ENCODE measurements at places on chromosomes 16 and 17.

DNA sequence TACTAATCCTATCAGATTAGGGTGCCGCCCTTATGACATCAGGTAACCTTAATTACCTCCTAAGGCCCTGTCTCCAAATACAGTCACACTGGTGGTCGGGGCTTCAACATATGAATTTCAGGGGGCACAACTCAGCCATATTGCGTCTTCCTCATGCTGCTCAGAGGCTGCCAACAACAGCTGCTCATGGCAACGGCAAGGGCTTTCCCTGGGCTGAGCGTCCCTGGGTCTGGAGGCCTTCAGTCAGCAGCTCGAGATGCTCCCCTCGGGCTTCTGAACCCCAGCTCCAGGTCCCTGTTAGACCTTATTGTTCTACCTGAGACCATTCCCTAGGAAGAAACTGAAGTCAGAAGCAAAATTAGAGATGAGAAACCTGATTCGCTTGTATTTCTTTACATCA lies 157.2 kb downstream of the TMEM132E start:
- DNase-seq = no peak

- no peak for DNase-seq
Observed at GRCh38 chr17:64387145-64387473, 3.6 kb downstream of the PECAM1 start.

DNA sequence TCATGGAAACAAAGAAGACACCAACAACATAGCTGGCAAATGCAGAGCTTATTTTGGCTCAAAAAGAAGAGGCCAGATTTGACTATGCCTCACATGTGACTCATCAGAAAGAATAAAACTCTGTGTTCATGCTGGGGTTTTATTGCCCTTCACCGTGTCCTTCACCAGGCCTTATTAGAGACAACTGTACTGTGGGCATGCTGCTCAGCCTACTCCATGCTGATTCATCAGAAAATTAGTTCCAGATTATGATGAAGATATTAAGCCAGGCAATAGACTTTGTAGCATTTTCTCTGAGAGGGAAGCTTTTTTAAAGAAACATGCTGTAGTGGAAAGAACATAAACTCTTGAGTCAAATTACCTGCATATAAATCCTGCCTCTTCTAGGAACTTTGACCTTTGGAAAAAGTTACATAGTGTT lies 89.8 kb downstream of the CYB561 start:
- DNase-seq = no peak

GRCh38 chr17:63679214-63679613 lies 20.7 kb downstream of the LIMD2 start:
- no peak for DNase-seq

GRCh38 chr17:67021743-67022450 lies 22.5 kb upstream of the CACNG1 start:
- DNase-seq = no peak
